ENCODE measurements at places on chromosomes 1 and 21.

- no peak for DNase-seq
Observed at GRCh38 chr1:61094677-61095469, 12.5 kb downstream of the NFIA start.

DNA sequence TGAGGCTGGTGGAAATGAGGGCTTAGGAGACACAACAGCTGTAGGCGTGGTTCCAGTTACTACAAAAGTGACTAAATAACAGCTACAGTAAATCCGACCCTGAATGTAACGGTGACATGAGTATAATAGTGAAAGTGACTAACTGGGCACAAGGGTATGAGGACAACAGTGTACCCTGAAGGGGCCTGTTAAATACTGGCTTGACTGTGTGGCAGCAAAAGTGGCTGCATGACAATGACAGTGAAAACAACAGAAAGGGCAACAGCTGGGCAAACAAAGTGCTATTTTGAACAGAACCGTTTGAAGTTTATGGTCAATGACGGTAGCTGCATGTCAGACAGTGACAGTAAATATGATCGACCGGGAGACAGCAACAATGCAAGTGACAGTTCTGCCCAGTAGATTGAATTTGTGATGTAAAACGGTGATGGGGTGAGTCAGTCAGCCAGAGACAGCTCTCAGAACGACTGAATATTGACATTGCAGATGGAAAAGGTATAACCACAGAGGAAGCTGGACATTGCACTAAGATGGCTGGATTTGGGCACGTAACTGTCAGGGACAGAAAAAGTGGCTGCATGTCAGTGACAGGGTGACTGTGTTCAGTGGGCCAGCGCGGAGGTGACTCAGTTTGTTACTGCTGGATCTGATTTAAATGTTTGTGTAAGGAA is 1.2 kb upstream of the ZBTB40 start:
- DNase-seq, result no peak

- DNase-seq, result no peak
Observed at GRCh38 chr1:200626853-200627534, 6.4 kb upstream of the KIF14 start.

- DNase-seq, result no peak
Observed at GRCh38 chr1:234311414-234311813, 61.8 kb upstream of the COA6 start.

DNA sequence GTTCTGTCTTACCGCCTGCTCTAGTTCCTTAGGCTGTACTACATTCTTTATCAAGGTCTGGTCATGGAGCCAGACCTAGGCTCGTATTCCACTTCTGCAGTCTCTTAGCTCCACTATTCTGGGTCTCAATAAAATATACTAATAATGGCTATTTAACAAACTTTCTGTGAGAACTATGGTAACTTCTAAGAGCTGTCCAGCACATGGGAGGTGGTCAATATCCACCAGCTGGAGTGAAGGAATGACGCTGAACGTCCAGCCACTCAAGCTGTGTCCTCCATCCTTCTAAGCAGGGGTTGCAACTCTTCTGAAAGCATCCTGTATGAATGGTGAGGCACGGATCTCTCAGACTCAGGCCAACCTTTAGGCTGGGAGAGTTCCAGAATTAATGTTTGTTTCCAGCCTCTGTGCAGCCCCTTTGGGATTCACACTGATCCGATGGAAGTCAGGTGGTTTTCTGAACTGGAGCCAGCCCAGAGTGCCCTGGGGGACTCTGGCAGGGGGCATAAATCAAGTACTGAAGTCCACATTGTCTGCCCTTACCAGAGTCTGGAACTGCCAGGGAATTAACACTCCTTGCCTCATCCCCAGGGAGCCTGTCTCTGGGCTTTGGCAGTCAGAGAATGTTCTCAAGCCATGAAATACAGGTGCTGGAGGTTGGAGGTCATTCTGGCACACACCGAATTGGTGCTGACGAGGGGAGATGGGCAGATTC is 57.4 kb downstream of the BRINP2 start:
- no peak for DNase-seq

DNA sequence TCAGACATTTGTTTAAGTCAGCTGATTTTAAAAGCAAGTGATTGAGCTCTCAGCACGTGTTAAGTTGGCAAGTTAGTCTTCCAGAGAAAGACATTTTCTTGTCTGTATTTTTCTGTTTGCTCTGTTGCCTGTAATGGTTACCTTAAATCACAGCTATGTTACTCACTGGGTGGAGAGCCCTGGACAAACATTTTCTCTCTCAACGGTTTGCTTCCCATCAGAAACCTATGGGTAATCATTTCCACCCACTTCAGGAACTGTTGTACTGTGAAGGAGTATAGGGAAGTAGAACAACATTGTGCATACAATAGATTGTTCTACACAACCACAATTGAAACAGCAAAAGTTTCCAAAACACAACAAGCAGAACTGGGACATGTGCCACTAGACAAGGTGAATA is 113.9 kb upstream of the DPT start:
- no peak for DNase-seq

DNA sequence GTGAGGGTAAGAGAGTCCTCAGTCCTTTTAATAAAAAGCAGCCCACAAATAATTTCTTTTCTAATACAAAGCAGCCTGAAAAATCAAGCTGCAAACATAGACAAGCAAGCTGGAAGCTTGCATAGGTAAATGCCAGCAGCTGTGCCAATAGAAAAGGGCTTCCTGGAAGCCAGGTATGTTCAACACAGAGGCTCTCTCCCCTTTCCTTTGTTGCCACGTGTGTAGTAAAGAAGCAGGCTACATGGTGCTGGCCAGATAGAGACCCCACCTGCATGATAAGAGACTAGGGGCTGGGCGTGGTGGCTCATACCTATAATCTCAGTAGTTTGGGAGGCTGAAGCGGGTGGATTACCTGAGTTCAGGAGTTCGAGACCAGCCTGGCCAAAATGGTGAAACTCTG is 50.1 kb upstream of the ERRFI1 start:
- no peak for DNase-seq
